ENCODE measurements at places on chromosomes 4 and X.

DNA sequence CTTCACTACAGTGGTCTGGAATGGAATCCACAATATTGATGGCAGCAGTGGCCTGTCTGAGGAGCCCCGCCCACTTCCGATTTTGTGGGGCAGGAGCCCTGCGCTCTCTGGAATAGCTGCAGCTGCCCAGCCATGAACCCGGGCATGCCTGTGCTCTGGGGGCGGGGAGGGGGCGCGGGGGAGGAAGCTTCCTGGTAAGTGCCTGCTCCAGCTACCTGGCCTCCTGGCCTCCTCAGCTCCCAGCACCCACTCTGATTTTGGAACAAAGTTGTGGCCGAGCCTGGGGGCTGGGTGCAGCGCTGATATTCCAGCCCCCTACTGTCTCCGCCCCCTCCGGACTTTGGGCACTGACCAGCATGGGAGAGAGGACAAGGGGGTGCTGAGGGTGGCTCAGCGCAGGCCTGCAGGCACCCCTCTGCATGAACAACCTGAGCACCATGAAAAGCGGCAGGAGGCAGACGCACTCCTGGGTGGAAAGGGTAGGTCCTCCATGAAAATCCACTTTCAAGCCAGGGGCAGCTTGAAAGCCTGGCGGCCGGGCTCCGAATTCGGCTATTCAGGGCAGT lies 972.7 kb upstream of the AGA start:
- no peak for DNase-seq

GRCh38 chrX:91414713-91415112 lies 19.9 kb upstream of the PABPC5 start:
- no peak for DNase-seq

- no peak for DNase-seq
Observed at GRCh38 chr4:75142382-75142781, 209.5 kb downstream of the PARM1 start.

- DNase-seq = no peak
Observed at GRCh38 chr4:147034372-147034771, 88.7 kb upstream of the TTC29 start.

GRCh38 chrX:118346258-118347094 lies 570 bp downstream of the WDR44 start:
- peak; percentile 68 for DNase-seq

DNA sequence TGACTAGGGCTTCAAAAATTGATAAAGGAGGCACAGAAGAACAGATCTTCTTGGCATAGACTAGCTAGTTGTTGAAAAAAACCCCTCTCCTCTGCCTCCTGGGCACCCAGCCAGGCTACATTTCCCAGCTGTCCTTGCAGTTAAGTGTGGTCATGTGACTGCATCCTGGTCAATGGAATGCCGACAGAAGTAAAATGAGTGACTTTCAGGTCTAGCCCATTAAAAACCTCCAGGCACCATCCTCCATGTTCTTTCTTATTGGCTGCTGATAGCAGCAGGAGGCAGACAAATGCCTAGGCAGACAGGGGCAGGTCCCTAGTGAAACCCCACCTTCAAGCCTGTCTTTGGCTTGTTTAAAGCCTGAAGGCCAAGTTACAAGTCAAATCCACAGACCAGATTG lies 35.3 kb downstream of the ATXN3L start:
- no peak for DNase-seq

GRCh38 chr4:77089866-77090265 lies 14.1 kb upstream of the CCNI start:
- no peak for DNase-seq

- DNase-seq = no peak
Observed at GRCh38 chr4:123405267-123405865, 8.8 kb downstream of the SPRY1 start.

DNA sequence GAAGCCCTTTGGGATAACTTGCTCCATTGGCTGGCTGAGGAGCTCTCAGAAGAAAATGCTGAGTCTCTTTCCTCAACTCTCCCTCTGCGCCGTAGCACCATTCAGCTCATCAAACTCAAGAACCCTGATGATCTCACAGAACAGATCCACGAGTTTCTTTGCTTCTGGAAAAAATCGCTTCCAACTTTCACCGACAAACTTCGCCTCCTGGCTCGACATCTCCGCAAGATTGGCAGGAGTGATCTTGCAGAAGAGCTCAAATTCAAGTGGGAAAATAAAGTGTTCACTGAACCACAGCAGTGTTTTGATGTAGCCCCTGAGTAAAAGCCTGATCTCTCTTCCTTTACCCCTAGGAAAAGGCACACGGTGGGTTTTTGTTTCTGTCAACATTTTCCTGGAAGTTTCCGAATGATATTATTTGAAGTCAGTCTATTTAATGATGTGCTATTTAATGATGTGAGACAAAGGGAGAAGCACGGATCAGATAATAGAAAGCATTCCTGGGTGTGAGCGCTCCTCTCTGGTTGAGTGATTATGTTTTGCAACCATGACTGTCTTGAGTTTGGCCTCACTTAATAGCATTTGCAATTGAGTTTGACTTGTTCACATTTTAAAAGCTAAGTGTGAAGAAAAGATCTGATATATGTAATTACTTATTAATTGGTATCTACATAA lies 62.2 kb downstream of the DTHD1 start:
- DNase-seq = no peak

GRCh38 chr4:25769251-25769650 lies 93.5 kb downstream of the SEL1L3 start:
- DNase-seq = no peak

DNA sequence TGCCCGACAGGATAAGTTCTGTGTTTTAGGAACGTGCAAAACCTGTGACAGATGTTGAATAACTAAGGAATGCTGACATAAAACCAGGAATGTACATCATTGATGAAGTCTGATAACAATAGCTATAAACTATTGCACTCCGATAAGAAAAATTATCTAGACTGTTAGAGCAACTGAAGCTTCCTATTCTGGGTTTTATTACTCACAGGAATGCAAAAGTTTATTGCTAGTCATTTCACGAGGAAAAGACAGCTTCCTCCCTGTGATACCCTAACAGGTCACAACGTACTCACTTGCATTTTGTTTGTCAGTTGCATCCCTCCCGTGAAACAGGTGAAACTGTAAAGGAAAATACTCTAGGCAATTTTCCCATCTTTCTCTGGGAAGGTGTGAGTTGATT lies 65.9 kb downstream of the CLDN22 start:
- DNase-seq = no peak

GRCh38 chrX:118220509-118220908 lies 103.9 kb upstream of the KLHL13 start:
- DNase-seq = no peak

- DNase-seq = no peak
Observed at GRCh38 chr4:39657465-39657864, 18.8 kb upstream of the SMIM14 start.

GRCh38 chr4:156103311-156103710 lies 149.6 kb upstream of the CTSO start:
- DNase-seq = no peak

DNA sequence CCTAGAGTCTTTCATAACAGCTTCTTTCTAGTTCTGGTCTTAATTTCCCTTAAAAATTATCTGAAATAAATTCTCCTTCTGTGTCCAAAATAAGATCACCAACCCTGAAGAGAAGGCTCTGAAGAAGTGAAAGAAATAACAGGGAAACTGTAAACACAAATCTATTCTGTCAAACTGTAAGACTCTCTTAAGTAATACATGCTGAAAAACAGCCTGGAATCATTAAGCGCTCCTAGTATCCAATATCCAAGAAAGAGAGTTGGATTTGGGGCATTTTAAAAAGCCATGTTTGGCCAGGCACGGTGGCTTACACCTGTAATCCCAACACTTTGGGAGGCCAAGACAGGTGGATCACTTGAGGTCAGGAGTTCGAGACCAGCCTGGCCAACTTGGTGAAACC lies 53.3 kb downstream of the RELL1 start:
- no peak for DNase-seq

DNA sequence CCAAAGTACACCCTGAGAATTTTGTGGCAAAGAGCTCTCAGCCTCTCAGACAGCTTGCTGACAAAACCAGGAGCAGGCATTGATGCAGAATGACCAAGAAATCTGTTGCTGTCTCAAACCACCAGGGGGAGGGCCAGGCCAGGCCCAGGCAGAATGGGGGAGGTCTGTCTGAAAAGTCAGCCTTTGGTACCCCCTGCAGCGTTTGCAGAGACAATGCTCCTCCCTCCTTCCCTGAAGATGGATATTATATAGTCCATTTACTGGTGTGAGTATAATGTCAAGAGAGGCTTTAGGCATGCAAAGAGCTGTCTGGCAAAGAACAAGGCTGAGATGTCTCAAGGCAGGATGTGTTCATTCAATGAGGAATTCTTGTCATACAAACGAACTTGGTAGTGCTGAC lies 52.9 kb upstream of the TRPC5OS start:
- no peak for DNase-seq

- no peak for DNase-seq
Observed at GRCh38 chrX:120419463-120419862, 49.6 kb downstream of the LAMP2 start.

DNA sequence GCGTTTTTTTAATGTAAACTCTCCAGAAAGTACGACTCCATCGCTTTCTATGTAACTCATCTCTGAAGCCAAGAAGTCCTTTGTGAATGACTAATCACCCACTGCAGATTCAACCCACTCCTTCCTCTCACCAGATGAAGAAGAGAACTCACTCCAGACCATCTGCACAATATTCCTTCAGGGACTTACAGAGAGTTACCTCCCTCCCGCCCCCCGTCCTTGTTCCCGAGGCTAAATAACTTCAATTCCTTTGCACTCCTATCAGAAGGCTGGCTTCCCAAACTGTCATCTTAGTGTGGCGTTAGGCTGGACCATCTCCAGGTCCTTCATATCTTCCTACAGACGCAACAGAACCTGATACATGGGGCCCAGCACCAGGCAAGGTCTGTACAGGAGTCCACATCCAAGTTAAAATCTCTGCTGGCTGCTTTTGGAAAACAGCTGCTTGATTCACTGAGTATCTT lies 82.4 kb downstream of the AFAP1 start:
- DNase-seq = no peak

- peak; percentile 56 for DNase-seq
Observed at GRCh38 chrX:10636337-10636736, 16.0 kb upstream of the MID1 start.

GRCh38 chr4:128861856-128862518 lies 52.5 kb downstream of the JADE1 start:
- no peak for DNase-seq

DNA sequence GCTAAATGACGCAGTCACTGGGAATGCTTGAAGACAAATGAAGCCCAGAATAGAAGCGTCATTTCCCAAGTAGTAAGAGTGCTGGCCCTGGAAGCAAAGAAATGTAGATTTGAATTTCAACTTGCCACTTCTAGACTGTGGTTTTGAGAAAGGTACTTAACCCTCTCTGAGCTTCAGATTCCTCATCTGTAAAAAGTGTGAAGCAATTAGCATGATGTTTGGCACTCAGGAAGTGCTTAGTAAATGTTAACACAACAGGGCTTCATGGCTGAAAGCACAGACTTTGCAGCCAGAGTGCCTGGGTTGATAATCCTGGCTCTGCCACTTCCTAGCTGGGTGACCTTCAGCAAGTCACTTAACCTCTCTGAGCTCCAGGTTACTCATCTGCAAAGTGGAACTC lies 147.4 kb upstream of the RPS6KA3 start:
- no peak for DNase-seq

DNA sequence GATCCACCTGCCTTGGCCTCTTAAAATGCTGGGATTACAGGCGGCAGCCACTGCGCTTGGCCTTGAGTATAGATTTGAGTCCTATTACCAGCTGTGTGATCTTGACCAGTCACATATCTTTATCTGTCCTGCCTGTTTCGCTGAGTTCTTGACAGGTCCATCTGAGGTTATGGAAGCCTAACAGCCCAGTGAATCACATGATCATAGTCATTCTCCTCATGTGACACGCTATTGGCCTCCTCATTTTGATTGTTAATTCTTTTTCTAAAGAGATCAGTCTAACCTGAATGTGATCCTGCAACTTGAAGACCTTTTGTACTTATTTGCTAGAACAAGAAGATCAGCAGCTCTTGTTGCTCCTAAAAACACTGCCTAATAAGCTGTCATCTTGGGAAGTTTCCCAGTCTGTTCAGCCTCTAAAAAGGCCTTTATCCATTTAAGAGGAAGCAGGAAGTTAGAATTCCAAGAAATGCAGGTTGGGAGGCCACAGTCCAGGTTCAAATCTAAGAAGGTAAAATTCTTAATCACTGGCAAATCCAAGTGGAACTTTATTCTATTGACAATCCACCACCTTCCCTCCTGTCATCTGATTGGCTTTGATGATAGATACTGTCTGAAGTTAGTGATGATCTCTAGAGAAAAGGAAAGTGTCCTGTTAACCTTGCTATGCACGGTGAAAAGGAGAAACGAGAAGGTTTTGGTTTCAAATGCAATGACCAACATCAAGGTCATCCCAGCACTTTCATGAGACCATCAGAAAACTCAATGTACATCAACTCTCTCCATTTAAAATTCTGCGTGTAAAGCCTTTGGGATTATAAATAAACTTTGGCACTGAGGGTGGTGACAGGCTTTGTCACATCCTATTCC lies 86.9 kb downstream of the CHRNA9 start:
- DNase-seq = no peak

- no peak for DNase-seq
Observed at GRCh38 chr4:97910005-97910404, 233.3 kb downstream of the STPG2 start.

DNA sequence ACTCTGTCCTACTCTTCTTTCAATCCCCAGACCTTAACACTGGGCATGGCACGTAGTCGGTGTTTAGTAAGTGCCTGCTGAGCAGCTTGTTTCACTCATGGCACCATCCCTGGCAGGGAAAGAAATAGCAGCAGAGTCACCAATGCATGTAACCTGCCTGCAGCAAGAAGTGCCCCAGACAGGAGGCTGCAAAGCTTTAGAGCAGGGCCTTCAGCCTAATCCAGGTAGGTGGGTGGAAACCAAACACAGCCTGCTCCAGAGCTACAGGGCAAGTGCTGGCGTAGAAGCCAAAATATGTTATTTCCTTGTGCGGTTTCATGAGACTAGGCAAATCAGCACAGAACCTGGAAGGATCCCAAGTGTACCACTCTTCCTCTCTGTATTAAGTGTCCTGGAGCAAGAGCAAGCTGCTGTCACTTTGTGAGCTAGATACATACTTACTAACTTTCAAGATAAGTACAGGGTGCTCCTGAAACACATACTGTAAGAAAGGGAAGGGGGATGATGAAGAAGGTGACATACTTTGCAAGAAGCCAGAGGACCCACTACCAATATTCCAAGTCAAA lies 5.5 kb downstream of the PROM1 start:
- no peak for DNase-seq

- no peak for DNase-seq
Observed at GRCh38 chrX:118726396-118726795, 1.0 kb upstream of the IL13RA1 start.

GRCh38 chrX:110315551-110315950 lies 2.3 kb downstream of the AMMECR1 start:
- no peak for DNase-seq

GRCh38 chr4:119172223-119172622 lies 36.6 kb downstream of the MYOZ2 start:
- DNase-seq = no peak
